NCI-H1694 treated with DMSO at 0.1 percent for 48 hours (cell line): ENCODE measurements at places on chromosomes 6 and 20.
A peak's percentile ranks its signal among the peaks of the same experiment; 100 is the strongest.

DNA sequence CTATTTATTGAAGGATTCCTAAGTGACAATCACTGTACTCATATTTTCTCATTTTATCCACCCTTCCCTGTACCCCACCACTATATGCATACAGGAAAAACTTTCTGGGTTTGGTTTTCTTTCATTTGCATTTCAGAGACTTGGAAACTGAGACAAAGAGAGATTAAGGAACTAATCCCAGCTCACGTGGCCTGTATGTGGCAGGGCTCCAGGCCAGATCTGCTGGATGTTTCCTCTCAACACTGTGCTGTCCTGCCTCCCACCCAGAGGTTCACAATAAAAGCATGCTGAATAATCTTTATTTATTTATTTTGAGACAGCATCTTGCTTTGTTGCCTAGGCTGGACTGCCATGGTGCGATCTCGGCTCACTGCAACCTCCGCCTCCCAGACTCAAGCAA lies 50.2 kb downstream of the CEP162 start:
- DNase-seq, result no peak

DNA sequence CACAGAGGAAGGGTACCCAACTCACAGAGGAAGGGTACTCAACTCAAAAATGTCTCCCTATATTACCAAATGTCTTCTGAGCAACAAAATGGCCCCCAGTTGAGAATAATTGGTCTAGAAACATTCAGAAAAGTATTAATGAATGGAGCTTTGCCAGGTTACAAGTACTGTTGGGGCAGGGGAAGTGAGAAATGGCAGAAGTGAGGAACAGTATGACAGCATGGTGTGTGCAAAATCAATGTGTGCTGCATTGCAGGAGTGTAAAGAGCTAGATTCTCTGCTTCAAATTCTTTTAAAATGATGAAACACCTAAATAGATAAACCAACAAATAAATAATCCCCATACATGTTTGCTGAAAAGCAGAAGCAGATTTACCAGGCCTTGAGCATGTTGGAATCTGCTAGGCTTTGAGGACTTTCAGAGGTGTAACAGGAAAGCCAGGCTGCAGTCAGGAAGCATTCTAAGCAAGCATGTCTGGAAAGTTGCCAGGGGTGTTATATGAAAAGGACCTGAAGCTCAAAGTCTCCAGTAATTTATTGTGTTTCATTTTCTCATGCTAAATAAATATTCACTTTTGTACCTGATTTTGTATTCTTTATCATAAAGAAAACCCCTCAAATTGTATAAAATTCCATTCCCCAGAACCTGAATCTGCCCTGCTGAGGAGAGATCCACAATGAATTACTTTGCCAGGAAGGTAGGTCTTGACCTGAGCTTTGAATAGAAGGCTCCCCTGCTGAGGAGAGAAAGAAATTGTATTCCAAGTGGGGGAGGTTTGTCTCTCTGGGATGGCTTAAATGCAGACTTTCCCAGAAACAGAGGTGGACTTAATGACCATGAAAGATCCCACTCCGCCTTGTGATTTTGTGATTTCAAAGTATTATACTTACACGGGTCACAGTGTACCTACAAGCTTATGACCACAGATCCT lies 265.0 kb upstream of the MARCKS start:
- DNase-seq, result no peak

DNA sequence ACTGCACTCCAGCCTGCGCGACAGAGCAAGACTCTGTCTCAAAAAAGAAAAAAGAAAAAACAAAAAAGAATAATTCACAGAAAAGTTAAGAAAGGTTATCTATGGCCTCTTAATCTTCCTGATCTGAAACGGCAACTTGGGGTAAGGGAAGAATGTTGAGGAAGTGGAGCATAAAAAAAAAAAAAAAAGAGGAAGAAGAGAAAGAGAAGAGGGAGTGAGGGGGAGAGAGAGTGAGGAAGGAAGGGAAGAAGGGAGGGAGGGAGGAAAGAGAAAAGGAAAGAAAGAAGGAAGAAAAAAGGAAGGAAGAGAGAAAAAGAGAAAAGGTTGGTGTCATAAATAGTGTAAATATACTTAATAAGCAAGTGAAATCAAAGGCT lies 68.9 kb upstream of the NCOA3 start:
- no peak for DNase-seq

- no peak for DNase-seq
These were observed 1.8 kb upstream of the DDX39B start for GRCh38 chr6:31543639-31544038.

DNA sequence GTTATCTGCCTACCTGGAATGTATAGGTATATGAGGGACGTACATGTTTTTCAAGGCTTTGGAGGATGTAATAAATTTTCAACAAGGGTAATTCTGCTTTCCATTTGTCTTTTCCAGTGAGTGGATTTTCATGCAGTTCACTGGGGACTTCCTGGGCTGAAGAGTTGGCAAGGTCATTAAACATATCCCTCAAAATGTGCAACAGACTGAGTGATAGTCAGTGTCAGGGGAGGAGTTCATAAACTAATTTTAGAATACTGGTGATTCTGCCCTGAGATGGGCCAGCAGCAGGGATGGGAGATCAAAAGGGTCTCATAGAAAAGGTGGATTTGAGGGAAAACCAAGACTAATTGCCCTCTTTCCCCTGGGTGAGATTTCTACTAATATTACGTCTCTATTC lies 122.3 kb upstream of the CLDN20 start:
- no peak for DNase-seq

- DNase-seq, result no peak
These were observed 9.6 kb downstream of the GMEB2 start for GRCh38 chr20:63617092-63617875.

DNA sequence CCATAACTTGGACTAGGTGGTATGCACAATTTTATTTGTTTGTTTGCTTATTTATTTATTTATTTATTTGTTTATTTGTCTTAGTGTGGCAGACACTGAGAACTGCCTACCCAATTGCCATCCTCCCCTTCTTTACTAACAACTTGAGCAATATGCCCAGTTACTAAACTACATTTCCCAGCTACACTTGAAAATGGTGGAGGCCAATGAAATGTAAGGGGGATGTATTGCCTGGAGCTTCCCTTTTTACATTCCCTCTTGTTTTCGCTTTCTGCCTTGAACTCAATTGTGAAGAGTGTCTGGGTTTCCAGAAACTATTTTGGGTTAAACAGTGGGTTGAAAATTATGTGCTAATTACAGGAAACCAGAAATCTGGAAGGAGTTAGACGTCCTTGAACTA lies 152.7 kb upstream of the FKBP1C start:
- no peak for DNase-seq

- no peak for DNase-seq
These were observed 72.0 kb downstream of the DACT2 start for GRCh38 chr6:168247443-168248147.

- DNase-seq, result peak; percentile 19
These were observed 23.8 kb upstream of the FAM50B start for GRCh38 chr6:3825331-3825831.

- DNase-seq, result no peak
These were observed 12.4 kb upstream of the KIAA0408 start for GRCh38 chr6:127471379-127472255.
